ENCODE measurements at places on chromosomes 5 and 9.

DNA sequence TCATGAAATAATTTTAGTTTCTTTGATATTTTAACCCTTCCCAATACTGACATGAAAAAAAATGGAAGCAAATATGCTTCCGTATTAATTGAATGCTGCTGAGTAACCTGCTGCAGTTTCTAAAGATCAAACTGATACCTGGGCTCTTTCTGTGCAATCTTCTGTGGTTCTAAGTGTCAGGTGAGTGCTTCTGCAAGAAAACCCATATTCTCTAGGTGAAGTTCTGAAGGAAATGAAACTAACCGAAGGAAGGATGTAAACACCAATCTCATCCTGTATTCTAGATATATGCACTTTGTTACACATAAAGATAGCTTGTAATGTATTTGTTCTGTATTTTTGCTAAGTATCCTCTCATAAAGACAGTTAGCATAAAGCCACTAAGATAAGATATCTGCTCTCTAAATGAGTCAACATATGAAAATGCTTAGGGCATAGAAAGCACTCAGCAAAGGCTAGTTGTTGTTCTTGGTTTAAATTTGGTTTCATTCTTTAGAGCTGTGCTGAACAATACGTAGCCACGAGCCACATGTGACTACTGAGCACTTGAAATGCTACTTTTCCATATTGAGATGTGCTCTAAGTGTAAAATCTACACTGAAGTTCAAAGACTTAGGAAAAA is 52.0 kb downstream of the ITGA2 start:
- no peak for DNase-seq

DNA sequence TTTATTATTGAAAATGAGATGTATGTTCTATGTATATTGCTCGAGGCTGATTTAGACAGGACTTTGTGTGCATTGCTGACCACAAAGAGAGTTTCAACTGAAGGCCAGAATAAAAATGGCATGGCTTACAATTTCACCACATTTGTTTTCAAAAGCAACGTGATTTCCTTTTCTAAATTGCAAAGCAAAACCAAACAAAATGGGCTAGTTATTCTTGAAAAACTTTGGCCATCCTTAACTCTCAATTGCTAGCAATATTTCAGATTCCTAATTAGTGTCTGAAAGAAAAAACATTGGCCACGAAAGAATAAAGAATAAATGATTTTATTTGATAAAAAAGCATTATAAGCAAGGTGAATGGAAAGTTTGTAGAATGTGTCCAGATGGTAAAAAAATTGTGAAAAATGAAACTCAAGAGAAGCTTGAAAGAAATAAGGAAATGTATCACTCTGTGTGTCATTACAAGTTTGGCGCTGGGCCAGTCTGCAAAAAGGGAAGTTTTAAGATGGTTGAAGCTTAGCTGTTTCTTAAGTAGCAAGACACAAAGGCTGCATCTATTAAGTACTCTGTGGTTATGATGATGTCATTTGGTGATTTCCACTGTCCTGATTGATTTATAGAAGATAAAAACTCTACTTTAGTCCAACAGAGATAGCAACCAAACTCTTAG is 89.2 kb upstream of the PRLR start:
- DNase-seq = no peak

DNA sequence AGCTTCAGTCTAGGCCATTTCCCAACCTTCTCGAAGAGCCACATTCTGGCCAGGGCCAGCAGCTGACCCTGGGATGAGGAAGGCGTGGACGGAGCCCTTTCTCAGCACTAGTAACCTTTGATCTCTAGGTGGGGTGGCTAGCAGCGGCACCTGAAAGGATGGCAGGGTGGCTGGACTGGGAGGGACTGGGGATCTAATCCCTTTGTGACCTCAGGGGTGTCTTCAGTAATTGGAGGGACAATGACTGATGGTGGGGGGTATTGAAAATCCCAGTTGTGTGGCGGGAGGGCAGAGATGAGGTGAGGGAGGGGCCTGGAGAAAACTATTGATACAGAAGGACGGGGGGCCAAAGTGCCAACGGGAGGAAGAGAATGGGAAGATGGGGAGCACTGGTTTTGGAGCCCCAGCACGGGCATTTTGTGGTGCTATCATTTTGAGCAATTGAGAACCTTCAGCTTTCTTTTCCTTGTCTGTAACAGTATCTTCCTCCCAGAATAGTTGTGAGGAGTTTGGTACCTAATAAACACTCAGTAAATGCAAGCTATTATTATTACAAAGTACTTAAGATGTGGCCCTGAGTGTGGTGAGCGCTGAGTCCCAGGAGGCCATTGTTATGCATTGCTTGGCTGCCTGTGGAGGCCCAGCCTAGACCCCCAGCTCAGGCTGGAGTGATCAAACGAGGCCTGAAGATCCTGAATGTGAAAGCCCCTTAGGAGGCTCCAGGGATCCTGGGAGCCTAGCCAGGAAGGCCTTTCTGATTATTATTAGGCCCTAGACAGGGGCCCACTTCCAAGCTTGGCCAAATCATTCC is 37.3 kb upstream of the UBE2D2 start:
- DNase-seq = no peak

DNA sequence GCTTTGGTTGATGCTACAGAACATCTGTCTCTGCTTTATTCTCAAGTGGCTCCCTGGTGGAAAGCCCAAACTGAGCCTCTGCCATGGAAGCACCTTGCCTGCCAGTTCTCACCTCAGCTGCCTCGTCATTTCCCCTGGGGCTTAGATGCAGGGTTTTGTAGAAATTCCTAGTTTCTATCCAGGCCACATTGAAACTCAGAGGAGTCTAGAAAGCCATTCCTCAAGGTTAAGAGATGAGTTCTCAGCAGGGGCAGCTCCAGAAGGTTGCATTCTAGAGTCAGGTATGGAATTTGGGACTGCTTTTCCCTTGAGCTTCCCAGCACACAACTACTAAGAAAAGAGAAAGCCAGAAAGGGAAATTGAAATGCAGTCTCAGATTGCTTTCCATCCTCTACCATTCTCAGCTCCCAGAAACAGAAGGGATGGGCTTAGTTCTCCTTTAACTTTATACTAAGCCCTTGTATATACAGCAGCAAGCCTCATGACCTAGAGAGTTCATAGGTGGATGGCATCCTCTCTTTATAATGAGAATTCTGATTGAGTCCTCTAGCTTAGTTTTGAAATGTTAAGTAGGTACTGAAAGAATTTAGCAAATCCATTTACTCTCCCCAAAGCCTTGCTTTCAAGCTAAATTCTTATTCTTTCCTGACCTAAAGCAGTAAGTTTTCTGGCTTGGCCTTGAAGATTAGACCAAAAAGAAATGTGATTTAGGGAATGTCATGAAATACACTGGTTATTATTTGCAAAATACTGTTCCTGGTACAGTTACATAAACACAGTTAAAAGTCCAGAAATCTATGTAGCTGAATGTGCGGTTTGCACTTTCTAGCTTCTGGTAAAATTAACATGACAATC is 66.0 kb upstream of the MEF2C start:
- no peak for DNase-seq

DNA sequence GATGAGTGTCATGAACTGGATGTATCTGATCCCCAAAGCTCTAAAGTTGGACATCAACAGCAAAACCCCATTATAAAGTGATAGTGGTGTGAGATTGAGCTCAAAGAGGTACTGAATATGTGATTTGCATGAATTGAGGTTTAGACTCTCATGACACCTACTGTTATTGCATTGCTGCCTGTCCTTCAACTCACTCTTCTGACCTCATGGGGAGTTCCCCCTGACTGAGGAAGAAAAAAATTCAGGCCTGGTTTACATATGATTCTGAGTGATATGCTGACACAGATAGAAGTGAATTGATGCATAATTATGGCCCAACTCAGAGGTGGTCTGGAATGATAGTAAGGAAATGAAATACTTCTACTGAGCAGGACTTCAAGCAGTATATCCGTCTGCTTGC is 76.2 kb upstream of the CHD1 start:
- DNase-seq = no peak

DNA sequence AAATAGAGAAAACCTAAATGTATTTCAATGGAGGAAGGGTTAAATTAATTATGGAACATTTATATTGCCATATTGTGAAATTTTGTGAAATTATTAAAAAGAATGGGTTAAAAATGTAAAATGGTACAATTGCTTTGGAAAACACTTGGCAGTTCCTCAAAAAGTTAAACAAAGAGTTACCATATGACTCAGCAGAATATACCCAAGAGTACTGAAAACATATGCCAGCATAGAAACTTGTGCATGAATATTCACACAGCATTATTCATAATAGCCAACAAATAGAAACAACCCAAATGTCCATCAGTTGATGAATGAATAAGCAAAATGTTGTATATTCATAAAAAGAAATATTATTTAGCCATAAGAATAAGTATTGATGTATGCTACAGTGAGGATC is 181.0 kb upstream of the MAST4 start:
- no peak for DNase-seq

GRCh38 chr9:74173284-74173683 is 323.9 kb upstream of the RORB start:
- DNase-seq = no peak

GRCh38 chr5:2515180-2515764 is 236.2 kb downstream of the IRX2 start:
- DNase-seq = no peak

- DNase-seq = no peak
Measured at GRCh38 chr5:100777680-100778300, 125.3 kb downstream of the ST8SIA4 start.

DNA sequence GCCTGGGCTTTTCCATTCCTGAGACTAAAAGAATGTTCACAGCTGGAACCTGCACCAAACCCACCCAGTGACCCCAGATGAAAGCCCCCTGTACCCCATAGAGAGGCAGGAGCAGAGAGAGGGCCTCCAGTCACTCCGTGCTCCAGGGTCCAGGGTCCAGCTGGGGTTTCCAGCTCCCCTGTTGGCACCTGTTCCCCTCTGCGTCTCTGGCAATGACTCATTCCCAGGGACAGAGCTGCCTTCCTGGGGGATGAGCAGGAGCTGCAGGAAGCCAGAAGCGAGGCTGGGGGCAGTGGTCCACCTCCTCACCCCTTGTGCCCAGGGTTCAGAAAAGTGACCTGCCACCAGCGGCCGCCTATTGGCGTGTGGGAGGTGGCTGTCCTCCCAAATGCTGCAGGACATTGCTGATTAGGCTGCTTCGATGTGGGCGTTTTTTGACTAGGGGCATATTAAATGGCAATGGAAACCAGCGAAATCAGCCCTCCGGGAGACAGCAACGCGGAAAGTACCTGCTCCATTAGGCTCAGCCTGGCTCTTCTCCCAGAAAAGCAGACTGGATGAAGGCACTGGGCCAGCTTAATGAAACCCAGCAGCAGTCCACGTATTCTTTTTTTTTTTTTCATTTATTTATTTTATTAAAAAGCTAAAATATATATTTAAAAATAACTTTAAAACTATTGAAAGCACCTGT is 97.4 kb downstream of the DAP start:
- no peak for DNase-seq

GRCh38 chr9:32681751-32682150 is 46.3 kb upstream of the TAF1L start:
- no peak for DNase-seq

DNA sequence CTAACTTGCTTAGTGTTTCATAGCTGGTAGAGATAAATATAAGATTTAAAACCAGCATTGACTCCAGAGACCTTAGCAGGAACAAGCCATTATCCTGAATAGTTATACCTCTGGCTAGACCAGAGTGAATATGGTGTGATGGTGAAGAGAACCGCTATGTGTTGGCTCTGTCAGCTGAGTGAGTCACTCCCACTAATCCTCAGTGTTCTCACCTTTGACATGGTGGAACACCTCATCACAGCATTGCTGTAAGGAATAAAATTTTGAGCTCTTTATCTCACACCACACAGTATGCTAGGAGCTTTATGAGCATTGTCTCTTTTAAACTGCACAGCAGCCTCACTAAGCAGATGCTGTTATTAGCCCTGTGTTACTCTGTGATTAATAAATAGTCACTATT is 90.7 kb upstream of the DHFR start:
- no peak for DNase-seq

DNA sequence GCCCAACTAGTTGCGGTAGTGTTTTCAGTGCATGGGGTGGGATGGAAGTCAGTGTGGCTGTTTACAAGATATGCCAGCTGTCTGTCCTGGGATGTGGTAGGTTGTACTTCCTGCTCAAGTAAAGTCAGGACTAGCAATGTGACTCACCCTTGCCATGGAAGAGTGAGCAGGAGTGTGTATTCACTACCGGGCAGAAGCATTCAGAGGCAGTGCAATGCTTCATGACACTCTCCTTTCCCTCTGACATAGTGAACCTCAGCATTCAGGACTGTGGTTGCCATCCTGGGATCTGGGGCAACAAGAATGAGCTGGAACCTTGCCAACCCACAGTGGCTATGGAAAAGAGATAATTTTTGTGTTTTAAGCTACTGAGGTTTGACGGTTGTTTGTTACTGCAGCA is 68.9 kb downstream of the BOD1 start:
- no peak for DNase-seq

DNA sequence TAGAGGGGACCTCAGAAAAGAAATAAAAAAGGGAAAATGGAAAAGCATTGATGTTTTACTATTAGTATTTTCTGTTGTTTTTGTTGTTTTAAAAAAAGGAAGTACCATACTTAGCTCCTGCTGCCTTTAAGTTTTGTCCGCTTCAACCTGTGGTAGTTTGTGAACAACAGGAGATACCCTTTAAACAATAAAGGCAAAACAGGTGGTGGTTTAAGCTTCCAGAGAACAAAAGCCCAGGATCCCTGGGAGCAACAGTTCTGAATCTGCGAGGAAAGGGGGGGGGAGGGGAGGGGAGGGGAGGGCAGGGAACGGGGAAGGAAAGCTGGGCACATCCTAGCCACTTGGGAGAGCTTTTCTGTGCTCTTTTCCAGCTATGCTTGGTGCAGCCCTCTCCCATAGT is 2.1 kb upstream of the PSIP1 start:
- no peak for DNase-seq

DNA sequence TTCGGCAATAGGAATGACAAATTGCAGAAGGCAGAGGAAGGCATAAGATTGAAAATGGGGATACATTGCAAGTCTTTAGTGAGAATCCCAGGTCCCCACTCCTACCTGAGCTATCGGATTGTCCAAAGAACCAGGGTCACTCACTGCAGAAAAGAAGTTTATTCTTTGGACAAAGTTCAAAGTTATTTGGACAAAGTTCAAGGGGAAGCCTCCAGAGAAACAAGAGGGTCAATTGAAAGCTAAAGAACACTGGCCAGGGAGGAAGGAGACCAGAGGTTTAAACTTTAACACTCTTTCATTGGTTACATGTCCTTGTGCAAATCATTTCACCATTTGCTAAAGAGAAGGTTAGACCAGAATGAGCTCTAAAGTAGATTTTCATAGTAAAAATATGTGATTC is 5.2 kb upstream of the UHRF2 start:
- DNase-seq = no peak

- DNase-seq = no peak
Measured at GRCh38 chr5:156272139-156272538, 54.8 kb upstream of the SGCD start.

DNA sequence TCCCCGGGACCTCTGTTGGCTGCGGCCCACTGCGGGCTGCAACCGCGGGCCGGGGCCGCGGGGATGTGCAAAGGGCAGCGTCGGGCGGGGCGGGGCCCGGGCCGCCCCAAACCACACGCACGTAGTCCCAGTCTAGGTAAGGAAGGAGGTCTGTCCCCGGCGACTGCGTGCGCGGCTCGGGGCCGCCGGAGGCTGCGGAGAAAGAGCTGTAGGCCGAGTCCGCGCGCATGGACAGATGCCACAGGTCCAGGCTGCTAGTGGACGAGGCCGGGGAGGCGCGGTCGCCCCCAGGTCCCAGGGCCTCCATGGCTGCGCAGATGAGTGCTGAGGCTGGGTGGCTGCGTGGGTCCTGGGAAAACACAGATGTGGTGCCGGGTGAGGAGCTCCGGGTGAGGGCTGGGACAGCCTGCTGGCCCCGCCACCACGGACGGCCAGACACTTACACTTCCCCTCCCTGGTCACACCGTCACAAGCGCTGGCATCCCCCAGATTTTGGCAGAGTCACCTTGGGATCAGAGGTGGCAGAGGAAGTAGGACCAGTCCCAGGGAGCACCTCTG is 4.5 kb downstream of the SHROOM1 start:
- DNase-seq = no peak
